Stimulated activated CD4-positive, alpha-beta T cell treated with anti-CD3 and anti-CD28 coated beads, Interleukin-2, amount 100 ng/mL, for 48 hours (primary cell): ENCODE measurements at places on chromosomes 2 and 18.

DNA sequence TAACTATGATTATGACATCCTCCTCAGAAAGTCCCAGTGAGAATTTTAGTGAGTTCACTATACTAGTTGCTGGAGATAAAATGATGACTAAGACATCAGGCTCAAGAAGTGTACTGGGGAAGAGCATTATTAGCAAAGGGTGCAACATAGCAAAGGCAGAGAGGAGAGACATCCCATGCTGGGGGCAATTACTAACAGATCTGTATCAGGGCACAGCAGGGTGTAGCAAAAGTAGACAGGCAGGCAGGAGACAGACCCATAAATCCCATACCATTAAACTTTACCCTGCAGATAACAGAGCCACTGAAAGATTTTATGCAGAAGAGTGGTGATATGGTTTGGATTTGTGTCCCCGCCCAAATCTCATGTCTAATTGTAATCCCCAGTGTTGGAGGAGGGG is 161.7 kb downstream of the SP3 start:
- no peak for DNase-seq

DNA sequence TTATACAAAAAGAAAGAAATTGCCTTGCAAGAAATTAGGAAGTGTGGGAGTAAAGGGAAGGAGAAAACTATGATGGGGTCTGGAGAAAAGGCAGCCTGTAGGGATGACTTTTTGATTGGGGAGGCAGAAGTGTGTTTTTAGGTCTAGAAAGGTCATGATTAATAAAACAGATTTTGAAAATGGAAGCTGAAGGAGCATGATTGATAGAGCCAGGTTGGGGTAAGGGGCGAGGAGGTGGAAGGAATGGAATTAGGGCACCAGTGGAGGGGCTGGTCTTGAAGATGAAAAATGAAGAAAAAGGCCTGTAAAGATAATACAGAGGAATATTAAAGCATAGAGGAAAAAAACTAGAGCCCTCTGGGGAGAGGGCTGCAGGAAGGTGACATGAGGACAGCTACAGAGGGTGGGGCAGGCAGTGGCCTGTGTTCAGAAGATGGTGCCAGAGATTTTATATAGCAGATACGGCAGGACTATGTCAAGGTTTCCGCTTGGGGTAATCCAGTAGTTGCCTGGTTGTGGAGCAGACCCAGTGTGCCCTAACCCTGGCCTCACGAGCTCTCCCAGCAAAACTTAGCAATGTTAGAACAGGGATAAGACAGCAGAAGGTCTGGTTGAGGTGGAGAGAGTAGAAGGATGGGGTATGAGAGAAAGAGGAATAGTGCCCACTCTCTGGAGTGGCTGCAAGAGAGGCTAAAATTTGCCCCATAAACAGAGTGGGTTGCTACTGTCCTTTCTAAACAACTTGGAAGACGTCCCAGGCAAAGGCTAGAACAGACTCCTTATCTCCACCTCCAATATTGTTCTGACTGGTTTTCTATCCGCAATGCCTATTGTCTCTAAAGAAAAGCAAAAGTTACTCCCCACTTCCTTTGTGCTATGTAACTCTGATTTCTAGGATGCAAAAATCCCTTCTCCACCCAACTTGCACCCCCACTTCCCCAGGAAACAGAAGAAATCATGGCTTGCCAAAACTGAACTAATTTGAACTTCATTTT is 287.3 kb downstream of the AGPS start:
- DNase-seq = no peak

- peak; percentile 48 for DNase-seq
Measured at GRCh38 chr2:110858135-110858725, 125.9 kb downstream of the ACOXL start.

GRCh38 chr2:157784169-157784822 is 91.8 kb downstream of the ACVR1 start:
- no peak for DNase-seq

- no peak for DNase-seq
Measured at GRCh38 chr2:30770816-30771576, 36.2 kb downstream of the CAPN13 start.

GRCh38 chr2:153461453-153461852 is 17.1 kb downstream of the RPRM start:
- DNase-seq = no peak

DNA sequence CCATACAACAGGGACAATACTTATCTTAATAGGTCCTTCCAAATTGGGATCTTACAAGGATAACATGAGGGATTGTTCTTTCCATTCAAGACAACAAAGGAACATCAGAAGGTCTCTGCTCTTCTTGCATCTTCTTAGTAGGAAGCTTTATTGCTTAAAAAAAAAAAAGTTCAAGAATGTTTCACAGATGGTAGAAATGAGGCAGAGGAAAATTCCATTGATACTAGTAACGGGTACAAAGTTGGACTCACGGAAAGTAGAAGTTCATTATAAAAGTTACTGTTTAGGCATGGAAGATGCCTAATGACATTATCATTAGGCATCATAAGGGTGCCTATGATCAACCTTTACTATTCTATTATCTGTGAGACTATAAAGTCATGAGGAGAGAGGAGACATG is 136.2 kb downstream of the LAMA3 start:
- no peak for DNase-seq
